Endothelial cell of umbilical vein (primary cell): ENCODE measurements at places on chromosomes 1 and 21. TPM values are rescaled to one million over a fixed set of nuclear protein-coding genes. Genes with fewer than 3 reads are reported as not detected.

TAL1 gene
- total RNA-seq, result 50.2 and 52.4 TPM in 2 replicates

CCDC24 gene
- total RNA-seq, result 2.2 and 2.8 TPM in 2 replicates

TTLL7 gene
- 4.9 and 11.7 TPM in 2 replicates for total RNA-seq

SPATA21 gene
- total RNA-seq, result not detected in 2 replicates

MYBPH gene
- not detected in 2 replicates for total RNA-seq

NBPF4 gene
- not detected in 2 replicates for total RNA-seq

XCL1 gene
- total RNA-seq, result not detected in 2 replicates

C4BPA gene
- total RNA-seq, result not detected in 2 replicates

KDM5B gene
- 65.5 and 69.8 TPM in 2 replicates for total RNA-seq

PTAFR gene
- total RNA-seq, result 0.18 and 0.20 TPM in 2 replicates

ZNF683 gene
- not detected in 2 replicates for total RNA-seq

BRINP3 gene
- not detected in 2 replicates for total RNA-seq

CDC7 gene
- total RNA-seq, result 11.7 and 13.4 TPM in 2 replicates

RSPH1 gene
- not detected in 2 replicates for total RNA-seq

CD34 gene
- total RNA-seq, result 115 and 174 TPM in 2 replicates

CLDN19 gene
- total RNA-seq, result not detected in 2 replicates

ROR1 gene
- total RNA-seq, result 3.5 and 10.9 TPM in 2 replicates

LCE6A gene
- not detected in 2 replicates for total RNA-seq

TMEM63A gene
- total RNA-seq, result 40.8 and 41.4 TPM in 2 replicates
